ENCODE measurements at places on chromosomes 2 and 18.

- no peak for DNase-seq
Measured at GRCh38 chr2:160076241-160076640, 13.8 kb upstream of the PLA2R1 start.

GRCh38 chr2:72145658-72146329 is 1.9 kb downstream of the CYP26B1 start:
- no peak for DNase-seq

- DNase-seq = no peak
Measured at GRCh38 chr2:7962161-7962560, 719.7 kb upstream of the ID2 start.

DNA sequence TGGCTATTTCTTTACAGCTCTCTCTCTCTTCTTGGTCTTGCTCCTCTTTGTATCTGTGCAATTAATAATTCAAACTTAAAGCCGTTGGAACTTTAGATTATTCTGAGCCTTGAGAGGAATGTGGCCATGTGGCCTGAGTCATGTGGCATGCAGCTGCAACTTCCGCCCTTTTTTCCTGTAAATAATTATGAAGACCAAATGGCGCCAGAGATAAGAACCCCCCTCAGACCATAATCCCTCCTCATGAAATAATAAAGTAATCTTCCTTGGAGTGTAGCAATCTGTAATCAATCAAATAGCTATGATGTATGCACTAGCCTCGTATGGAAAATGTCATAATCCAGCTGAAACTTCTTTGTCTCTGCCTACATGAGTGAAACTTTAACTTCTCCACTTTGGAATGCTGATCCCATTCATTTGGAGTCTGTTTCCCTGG is 13.5 kb upstream of the TWSG1 start:
- DNase-seq = no peak

- no peak for DNase-seq
Measured at GRCh38 chr2:101794141-101794540, 96.6 kb downstream of the MAP4K4 start.

DNA sequence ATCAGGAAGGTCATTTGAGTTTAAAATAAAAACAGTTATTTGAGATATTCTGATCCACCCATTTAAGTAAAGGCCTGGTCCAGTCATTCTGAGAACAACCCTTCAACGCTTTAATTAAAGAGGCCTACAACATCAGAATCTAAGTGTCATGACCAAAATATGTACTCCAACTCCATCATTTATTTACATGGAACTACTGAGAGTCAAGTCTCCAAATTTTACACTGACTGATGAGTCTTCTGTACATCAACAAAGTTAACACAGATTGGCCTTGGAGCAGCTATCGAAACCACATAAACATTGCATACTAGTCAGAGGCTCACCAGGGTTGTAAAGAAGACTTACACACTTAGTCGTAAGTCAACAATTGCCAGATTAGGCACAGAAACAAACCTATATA is 37.1 kb downstream of the PIEZO2 start:
- no peak for DNase-seq

- no peak for DNase-seq
Measured at GRCh38 chr2:173049831-173050230, 25.8 kb upstream of the MAP3K20 start.

- DNase-seq = no peak
Measured at GRCh38 chr2:111535404-111535803, 348.6 kb downstream of the ANAPC1 start.

DNA sequence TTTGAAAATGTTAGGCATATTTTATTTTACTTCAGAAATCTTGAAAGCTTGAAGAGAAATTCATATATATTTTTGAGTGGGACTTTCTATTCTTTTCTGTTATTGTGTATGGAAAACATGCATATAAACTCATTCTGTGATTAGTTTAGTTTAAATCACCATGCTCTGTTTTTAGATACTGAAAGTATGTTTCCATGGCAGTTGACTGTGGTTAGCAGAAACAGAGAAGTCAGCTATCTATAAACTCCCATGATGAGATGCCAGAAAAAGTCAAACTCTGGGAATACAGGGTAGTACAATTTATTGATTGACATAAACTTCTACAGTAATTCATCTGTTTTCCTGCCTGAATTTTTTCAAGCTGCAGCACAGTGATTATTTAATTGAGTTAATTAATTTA is 905.3 kb upstream of the VRK2 start:
- peak; percentile 33 for DNase-seq

- DNase-seq = peak; percentile 97
Measured at GRCh38 chr2:151297882-151298281, 8.4 kb upstream of the NMI start.

GRCh38 chr18:70387027-70387426 is 98.2 kb downstream of the SOCS6 start:
- DNase-seq = no peak

DNA sequence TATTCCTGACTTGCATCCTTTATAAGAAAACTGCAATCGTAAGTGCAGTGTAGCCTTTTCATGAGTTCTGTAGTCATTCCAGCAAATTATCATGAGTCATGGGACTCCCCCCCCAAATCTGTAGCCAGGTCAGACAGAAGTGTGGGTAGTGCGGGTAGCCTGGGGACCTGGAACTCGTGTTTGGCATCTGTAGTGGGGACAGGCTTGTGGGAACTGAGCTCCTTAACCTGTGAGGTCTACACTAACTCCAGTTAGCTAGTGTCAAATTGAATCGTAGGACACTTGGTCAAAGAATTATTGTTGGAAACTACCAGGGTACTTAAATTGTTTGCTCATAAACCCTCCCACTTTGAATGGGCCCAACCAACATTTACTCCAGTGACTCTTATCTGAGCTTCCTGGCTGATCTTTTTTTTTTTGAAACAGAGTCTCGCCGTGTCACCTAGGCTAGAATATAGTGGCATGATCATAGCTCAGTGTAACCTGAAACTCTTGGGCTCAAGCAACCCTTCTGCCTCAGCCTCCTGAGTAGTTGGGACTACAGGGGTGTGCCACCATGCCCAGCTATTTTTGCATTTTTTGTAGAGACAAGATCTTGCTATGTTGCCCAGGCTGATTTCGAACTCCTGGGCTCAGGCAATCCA is 12.4 kb downstream of the PFN4 start:
- no peak for DNase-seq

- DNase-seq = peak; percentile 74
Measured at GRCh38 chr2:98123286-98123685, 36.3 kb downstream of the VWA3B start.

- DNase-seq = no peak
Measured at GRCh38 chr2:19881221-19881907, 20.4 kb downstream of the TTC32 start.

DNA sequence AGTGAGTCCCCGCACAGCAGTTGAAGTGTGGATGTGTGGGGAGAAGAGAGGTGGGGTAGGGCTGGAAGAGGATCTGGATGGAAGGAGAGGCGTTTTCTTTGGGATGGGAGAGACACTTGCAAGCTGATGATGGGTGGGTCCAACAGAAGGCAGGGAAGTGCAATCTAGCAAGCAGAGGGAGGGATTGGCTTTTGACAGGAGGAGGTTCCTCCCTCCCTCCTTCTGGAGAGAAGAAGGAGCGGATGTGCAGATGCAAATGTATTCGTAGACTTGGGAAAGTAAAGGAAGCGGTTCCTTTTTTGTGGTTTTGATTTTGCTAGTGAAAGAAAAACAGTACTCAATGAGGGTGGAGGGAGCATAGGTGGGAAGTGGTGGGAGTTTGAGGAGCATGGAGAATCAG is 48.9 kb downstream of the LAMA3 start:
- DNase-seq = peak; percentile 38

DNA sequence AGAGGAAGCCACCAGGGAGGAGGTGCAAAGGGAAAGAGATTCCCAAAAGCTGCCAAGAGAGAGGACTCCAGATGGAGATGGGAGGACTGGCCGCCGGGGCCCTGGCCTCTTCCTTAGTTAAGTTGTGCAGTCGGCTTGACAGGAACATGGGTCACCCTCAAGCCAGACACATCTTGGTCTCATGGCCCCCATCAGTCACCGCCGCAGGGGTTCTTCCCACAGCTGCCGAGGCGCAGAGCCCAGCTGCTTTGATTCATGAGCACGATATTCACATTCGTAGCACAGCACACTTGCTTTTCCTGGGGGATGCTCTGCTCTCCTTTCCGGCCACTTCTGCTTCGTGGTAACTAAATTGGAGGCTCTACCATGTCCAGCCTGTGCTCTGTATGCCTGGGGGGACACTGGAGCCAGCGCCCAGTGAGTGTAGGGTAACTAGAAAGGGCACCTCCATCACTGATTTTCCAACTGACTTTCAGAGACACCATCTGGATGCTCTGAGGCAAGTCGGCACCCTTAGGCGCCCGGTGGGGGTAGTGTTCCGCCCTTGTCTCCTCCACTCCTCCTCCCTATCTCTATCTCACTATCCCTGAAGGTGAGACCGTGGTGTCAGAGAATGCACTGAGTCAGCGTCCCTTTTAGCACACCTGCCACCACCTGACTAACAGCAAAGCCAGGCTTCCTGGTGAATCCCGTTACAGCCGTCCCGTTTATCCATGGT is 13.3 kb downstream of the TWIST2 start:
- no peak for DNase-seq

- DNase-seq = no peak
Measured at GRCh38 chr2:152114366-152114765, 15.5 kb upstream of the CACNB4 start.

- DNase-seq = no peak
Measured at GRCh38 chr2:239385096-239386000, 15.5 kb downstream of the HDAC4 start.

DNA sequence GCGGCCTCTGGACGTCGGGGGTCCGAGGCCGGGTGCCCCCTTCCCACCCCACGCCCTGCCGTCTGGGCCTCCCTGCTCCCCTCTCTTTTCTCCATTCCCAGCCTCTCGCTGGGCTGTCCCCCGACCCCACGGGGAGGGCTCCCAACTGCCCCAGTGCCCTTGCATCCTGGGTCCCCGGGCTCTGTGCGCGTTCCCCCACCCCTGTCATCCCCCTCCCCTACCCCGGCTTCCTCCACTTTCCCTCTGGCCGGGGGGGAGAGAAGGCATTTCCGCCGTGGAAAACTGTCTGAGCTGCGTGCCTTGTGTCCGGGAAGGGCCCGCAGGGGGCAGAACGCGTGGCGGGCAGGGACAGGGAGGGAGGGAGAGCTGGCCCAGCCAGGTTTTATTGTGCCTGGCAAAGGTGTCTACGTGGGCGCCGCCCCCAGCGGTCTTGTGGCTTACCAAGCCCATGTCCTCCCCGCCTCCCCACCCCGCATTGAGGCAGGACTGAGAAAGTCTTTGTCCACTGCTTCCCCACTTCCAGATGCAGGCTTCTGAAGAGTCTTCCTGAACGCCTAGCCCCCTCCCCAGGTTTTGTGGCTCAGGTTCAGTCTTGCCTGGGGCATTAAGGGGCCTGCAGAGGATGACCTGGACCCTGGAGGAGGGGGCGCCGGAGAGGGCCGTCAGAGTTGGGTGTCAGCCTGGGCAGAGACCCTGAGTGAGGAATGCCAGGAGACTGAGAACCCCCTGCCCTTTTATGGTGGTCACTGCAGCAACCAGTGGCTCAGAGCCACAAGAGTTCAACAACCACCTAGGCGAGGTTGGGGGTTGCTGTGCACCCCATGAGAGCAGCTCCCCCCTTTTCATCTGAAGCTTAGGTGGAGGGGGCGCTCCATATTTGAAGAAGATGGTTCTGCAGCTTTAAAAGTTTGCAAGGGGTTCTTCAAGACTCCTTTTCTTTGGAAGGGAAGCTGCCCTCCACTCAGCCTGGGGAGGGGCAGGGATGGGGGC is 1.3 kb downstream of the ITM2C start:
- no peak for DNase-seq

Measured in Kasumi-1 (cell line).